Fibroblast of the aortic adventitia (primary cell): ENCODE measurements at places on chromosomes 5 and 9. TPM values are rescaled to one million over a fixed set of nuclear protein-coding genes. Genes with fewer than 3 reads are reported as not detected.

The IARS1 gene
- 428 and 482 TPM in 2 replicates for total RNA-seq

The CXCL14 gene
- 0.18 and 0.33 TPM in 2 replicates for total RNA-seq

The SREK1 gene
- 90.2 and 91.8 TPM in 2 replicates for total RNA-seq

The CWC27 gene
- total RNA-seq = 22.6 and 32.8 TPM in 2 replicates

The PDZD2 gene
- total RNA-seq = under 0.01 and 2.5 TPM in 2 replicates

GRCh38 chr5:169197343-169197742 is 103.6 kb downstream of the SLIT3 start:
- peak; percentile 32 for DNase-seq

GRCh38 chr9:106588626-106589025 is 274.3 kb upstream of the ZNF462 start:
- no peak for DNase-seq

DNA sequence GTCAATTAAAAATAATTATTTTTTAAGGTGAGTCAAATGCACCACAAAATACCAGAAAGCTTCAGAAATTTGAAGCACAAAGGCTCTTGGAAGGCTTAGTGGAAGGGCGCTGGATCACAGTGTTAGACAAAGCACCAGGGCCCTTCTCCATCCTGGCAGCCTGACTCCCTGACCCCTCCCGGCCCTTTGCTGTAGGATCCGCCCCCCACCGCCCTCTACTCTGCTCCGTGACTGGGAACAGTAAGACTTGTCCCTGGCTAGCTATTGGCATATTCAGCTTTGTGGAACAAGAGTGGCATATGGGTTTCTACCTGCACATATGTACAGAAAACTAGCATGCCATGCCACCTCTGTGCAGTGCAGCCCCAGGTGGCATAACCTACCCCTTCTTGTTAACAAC is 222.1 kb downstream of the SYK start:
- no peak for DNase-seq
